Heart right ventricle (tissue), 16 donors: ENCODE measurements at places on chromosomes 2 and 18. TPM values are rescaled to one million over a fixed set of nuclear protein-coding genes. Genes with fewer than 3 reads are reported as not detected.

The ERFE gene
- total RNA-seq: 0.55 TPM

The NT5DC4 gene
- 0.35 TPM for total RNA-seq

The HSPE1 gene
- 73.7 TPM for total RNA-seq

The ADRA2B gene
- total RNA-seq: 3.9 TPM

The LHCGR gene
- 1.7 TPM for total RNA-seq

The UPP2 gene
- total RNA-seq: not detected

The NOTO gene
- total RNA-seq: not detected

The DQX1 gene
- total RNA-seq: not detected

The MARCO gene
- total RNA-seq: 1.0 TPM

The IL36RN gene
- not detected for total RNA-seq

The NEB gene
- total RNA-seq: 2.4 TPM

The ASXL3 gene
- total RNA-seq: 5.4 TPM

The ATRAID gene
- 116 TPM for total RNA-seq

The PDE6D gene
- total RNA-seq: 20.6 TPM

The SCN9A gene
- 0.32 TPM for total RNA-seq

The RGPD4 gene
- total RNA-seq: not detected

The ALKAL2 gene
- total RNA-seq: 0.23 TPM

The ZNF385B gene
- 19.7 TPM for total RNA-seq

The ST8SIA5 gene
- 6.0 TPM for total RNA-seq

The PAX3 gene
- total RNA-seq: not detected

The HOXD12 gene
- total RNA-seq: not detected

The CTNNA2 gene
- total RNA-seq: not detected

The ARL4C gene
- total RNA-seq: 3.2 TPM
